Skin of body (tissue), 3 donors: ENCODE measurements at places on chromosomes 1 and 21.

DNA sequence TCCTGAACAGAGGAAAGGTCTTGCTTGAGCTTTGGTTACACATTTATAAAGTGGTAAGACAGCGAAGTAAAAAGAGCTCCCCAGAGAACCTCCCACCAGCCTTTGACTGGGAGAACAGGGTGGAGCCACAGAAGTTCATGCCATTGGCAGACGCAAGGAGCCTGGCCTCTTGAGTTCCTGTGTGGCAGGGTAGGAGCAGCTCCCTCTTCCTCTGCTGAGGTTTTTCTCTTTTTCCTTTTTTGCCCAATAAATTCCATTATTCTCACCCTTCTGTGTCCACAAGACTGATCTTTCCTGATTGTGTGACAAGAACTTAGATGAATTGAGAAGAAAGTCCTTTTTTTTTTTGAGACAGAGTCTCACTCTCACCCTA lies 4.3 kb downstream of the THEM4 start:
- no peak for DNase-seq

DNA sequence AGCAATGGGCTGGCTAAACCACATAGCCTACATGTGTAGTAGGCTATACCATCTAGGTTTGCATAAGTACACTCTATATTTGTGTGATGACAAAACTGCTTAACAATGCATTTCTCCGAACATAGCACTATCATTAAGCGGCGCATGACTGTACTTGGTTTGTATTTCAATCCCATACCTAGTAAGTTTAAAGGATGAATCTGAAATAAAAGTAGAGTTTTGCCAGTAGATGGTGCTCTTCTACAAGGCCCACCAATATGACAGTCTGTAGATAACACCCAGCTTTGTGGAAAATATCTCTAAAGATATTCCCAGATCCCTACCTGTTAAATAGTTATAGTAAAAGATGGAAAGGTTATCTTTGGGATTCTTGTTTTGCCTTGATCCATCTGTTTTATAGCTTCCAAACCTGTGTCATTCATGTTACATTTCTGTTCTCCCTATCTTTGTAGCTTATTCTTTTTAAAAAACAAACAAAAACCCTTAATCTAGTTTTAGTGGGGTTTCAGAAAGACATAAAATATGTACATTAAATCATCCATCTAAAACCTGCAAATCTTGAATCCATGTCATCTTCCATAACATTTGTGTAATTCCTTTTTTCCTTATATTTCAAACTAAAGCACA lies 33.9 kb upstream of the ASPM start:
- DNase-seq: peak; percentile 23

DNA sequence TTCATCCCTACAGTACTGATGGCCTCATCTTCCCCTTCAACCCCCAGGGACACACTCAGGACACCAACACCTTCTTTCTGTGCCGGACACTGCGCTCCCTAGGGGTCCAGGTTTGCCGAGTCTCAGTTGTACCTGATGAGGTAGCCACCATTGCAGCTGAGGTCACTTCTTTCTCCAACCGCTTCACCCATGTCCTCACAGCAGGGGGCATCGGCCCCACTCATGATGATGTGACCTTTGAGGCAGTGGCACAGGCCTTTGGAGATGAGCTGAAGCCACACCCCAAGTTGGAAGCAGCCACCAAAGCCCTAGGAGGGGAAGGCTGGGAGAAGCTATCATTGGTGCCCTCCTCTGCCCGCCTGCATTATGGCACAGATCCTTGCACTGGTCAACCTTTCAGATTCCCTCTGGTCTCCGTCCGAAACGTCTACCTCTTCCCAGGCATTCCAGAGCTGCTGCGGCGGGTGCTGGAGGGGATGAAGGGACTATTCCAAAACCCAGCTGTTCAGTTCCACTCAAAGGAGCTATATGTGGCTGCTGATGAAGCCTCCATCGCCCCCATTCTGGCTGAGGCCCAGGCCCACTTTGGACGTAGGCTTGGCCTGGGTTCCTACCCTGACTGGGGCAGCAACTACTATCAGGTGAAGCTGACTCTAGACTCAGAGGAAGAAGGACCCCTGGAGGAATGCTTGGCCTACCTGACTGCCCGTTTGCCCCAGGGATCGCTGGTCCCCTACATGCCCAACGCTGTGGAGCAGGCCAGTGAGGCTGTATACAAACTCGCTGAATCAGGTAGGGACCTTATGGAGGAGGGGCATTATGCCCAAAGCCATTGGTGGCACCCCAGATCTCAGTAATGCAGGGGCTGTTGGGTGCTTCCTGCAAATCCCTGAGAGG lies 5.1 kb upstream of the LENEP start:
- DNase-seq: no peak

- DNase-seq: no peak
These were observed 10.6 kb upstream of the C1orf162 start for GRCh38 chr1:111463029-111463683.

- DNase-seq: no peak
These were observed 19.7 kb downstream of the EPHA8 start for GRCh38 chr1:22582661-22583635.
